NCI-H1930 (cell line): ENCODE measurements at places on chromosomes 16 and 17.
A peak's percentile ranks its signal among the peaks of the same experiment; 100 is the strongest.

GRCh38 chr16:24858219-24859041 is 12.7 kb downstream of the SLC5A11 start:
- no peak for DNase-seq

- no peak for DNase-seq
Measured at GRCh38 chr17:42111871-42112551, 503 bp downstream of the DHX58 start.

GRCh38 chr17:43998552-43998951 is 5.9 kb upstream of the NAGS start:
- no peak for DNase-seq

DNA sequence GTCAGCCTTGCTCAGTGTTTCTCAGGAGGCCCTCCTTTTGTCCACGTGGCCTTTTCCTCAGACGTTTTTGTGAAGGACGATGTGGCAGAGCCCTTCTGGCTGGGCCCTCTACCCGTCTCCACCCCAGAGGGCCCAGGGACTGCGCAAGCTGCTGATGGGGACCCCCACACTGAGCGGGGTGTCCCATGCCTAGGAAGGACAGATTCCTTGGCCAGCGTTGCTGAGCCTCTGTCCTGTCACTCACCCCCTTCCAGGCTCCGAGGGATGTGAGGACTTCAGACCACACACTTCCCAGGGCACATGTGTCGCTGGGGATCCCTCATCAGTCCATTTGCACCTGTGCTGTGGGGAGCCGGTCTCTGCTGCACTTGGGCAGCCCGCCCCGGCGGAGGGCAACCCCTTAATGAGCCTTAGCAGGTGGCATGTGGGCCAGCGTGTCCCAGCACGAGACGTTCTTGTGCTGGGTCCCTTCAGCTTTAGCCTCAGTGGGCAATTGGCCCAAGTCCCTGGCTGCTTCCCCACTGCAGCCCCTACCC is 48.3 kb downstream of the NT5M start:
- DNase-seq = no peak

DNA sequence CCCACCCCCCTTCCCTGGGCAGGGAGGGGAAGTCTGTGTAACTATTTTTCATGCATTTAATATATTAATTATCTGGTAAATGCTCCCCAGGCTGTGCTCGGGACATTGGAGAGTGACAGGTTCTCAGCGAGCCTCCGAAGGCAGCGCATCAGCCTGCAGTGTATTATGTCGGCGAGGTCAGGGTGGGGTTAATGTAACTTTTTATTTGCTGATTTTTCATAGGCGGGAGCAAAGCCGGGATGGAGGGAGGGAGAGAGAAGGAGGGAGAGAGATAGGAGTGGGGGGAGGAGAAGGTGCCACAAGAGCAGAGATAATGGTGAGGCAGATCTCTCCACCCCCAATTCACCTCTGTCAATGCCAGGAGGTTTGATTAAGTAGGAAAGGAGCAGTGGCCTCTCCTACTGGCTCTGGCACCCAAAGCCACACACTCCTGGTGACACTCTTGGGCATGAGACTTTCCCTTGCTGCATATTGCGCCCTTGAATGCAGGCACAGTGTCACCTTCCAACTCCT is 104.0 kb downstream of the MRM1 start:
- no peak for DNase-seq

DNA sequence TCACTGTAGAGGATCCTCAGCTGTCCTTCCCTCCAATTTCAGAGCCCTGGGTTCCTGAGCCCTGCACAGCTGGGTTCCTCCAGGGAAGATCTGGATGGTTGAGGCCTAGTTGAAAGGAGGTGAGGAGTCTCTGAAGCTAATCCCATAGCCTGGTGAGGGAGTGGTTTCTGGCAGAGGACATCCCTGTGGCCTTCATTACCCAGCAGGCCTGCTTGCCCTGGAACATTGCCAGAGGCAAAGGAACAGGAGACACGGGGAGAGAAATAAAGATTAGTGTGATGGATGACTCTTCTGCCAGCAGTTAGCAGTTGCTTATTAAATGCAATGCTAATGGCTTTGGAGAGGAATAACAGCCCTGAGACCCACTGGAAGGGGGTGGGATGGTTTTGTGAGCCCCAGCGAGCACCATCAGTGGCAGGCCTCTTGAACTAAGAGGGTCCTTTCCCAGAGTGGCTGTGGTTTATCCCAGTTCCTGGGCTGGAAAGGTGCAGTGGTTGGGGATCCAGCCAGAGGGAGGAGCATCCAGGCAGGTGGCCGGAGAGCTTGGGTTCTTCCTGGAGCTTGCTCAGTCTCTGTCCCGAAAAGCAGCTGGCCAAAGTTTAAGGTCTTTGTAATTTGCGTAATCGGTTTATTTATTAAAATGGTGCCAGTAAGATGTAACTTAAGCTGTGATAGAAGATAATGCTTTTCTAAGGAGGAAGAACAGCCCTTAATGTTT is 209.7 kb downstream of the CCDC182 start:
- no peak for DNase-seq

- DNase-seq = no peak
Measured at GRCh38 chr16:74607962-74608356, 1.0 kb upstream of the GLG1 start.

- no peak for DNase-seq
Measured at GRCh38 chr16:46899443-46900143, 15.4 kb downstream of the GPT2 start.

GRCh38 chr17:45248132-45248957 is 13.5 kb downstream of the SPATA32 start:
- no peak for DNase-seq

- DNase-seq = no peak
Measured at GRCh38 chr16:29114574-29114973, 129.7 kb downstream of the LAT start.

- no peak for DNase-seq
Measured at GRCh38 chr16:20621406-20621805, 45.2 kb upstream of the ACSM2B start.

GRCh38 chr16:54049591-54050458 is 236.8 kb downstream of the IRX3 start:
- no peak for DNase-seq

GRCh38 chr17:55649957-55650597 is 72.6 kb downstream of the TMEM100 start:
- DNase-seq = no peak

DNA sequence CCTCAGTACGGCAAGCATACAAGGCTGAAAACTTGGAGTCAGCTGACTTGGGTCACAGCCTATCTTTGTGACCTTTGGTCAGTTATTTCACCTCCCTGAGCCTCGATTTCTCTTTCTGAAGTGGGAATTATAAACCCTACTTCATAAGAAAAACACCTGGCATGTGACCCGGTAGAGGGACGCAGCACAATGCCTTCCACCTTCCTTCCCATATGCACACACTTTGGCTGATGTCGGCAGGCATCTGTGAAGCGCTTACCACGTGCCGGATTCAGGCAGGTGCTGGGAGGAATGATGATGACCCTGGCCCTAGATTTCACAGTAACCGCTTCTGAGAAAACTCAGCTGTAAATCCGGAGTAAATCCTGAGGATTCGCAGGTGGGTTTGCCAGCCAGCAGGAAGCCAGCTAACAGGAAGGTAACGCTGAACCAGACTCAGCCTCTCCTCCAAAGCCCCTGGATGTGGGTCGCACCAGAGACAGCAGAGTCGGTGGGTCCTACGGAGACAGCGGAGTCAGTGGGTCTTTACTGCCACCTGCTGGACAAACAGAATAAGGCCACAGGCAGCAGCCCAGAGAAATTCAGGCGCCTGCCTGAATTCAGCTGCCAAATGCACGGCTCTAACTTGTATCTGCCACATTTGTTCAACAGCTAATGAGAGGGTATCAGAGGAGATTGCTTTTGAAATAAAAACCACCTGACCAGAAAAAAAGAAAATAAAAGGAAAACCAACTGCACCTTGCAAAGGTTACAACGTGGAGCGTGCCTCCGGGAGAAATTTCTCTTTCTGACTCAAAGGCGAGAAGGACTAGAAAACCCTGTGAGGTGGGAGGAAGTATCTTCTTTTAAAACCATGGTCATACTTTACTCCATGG is 16.6 kb downstream of the COPRS start:
- peak; percentile 35 for DNase-seq

GRCh38 chr17:83073389-83074063 is 5.9 kb upstream of the METRNL start:
- no peak for DNase-seq

DNA sequence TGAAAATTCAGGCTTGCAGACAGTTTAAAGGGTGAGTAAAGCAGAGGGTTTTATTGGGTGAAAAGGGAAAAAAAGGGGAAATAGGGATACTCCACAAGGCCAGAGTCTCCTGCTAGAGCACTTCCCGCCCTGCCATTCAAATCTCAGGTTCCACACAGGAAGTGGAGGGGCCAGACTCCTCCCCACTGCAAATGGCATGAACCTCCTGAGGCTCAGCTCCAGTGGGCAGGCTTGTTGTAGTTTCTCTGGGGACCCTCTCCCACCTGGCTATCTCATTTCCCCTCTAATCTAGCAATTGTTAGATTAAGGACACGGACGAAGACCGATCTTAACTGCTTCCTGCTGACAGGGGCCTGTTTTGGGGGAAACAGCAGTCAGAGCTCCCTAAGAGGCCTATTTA is 43.4 kb downstream of the TAOK1 start:
- no peak for DNase-seq

DNA sequence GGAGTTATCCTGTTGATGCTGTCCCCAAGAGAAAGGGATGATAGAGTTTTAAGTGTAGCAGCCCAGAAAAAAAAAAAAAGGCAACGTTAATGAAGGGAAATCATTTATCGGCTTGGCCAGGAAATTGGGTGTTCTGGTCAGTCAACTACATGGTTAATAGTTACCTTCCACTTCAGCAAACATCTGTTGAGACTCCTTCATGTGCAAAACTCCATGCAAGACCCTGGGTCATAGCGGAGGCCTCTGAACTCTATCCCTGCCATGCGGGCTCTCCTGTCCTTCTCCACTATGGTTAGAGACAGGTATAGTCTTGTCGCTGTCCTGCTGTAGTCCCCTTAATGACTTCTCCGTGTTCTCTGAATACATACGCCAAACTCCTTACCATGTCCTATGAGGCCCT is 3.5 kb upstream of the LYRM9 start:
- no peak for DNase-seq

DNA sequence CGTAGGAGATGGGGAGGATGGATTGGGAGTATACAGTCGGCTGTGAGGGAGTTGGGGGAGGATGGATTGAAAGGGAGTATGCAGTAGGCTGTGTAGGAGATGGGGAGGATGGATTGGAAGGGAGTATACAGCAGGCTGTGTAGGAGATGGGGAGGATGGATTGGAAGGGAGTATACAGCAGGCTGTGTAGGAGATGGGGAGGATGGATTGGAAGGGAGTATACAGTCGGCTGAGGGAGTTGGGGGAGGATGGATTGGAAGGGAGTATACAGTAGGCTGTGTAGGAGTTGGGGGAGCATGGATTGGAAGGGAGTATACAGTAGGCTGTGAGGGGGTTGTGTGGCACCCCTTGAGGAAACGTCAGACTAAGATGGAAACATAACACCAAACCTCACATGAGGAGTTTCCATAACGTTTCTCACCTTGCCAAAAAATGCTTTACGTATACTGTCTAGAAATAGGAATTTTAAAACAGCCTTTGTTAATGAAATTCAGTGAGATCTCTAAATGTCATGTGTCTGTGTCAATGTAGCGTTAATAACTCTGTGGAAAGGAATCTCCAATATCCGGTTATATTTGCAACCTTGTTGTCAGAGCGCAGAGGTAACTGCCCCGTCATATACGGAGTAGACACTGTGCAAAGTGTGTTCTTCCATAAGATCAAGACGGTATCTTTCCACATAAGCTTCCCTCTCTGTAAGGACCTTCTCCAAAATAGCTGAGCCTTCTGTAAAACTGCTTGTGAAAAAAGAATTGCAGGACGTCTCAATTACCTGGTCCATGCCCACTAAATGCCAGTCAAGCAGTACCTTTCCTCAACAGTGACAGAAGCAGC is 6.3 kb upstream of the VPS53 start:
- no peak for DNase-seq

GRCh38 chr17:76840443-76840767 is 27.8 kb upstream of the MGAT5B start:
- no peak for DNase-seq

- no peak for DNase-seq
Measured at GRCh38 chr16:86062271-86062965, 163.5 kb downstream of the IRF8 start.

DNA sequence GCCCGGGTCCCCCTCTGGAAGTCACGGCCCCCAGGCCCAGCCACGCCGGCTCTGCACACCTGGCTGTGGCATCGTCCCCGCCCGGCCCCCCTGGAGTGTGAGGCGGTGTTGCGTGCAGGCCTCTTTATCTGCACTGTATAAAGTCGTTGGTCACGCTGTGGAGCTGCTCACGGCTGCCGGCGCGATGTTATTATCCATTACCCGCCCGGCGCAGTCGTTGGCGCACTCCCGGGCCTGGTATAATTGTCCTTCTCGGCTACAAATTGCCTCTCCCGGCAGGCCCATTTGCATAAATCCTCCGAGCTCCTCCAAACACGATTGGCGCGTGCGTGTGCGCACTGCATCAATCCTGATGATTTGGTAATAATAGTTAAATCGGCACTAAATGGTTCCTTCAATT is 57.8 kb downstream of the BAHCC1 start:
- DNase-seq = peak; percentile 55

GRCh38 chr16:27718201-27719105 is 168.5 kb downstream of the KATNIP start:
- DNase-seq = no peak

- no peak for DNase-seq
Measured at GRCh38 chr16:87305505-87306391, 11.4 kb downstream of the C16orf95 start.

DNA sequence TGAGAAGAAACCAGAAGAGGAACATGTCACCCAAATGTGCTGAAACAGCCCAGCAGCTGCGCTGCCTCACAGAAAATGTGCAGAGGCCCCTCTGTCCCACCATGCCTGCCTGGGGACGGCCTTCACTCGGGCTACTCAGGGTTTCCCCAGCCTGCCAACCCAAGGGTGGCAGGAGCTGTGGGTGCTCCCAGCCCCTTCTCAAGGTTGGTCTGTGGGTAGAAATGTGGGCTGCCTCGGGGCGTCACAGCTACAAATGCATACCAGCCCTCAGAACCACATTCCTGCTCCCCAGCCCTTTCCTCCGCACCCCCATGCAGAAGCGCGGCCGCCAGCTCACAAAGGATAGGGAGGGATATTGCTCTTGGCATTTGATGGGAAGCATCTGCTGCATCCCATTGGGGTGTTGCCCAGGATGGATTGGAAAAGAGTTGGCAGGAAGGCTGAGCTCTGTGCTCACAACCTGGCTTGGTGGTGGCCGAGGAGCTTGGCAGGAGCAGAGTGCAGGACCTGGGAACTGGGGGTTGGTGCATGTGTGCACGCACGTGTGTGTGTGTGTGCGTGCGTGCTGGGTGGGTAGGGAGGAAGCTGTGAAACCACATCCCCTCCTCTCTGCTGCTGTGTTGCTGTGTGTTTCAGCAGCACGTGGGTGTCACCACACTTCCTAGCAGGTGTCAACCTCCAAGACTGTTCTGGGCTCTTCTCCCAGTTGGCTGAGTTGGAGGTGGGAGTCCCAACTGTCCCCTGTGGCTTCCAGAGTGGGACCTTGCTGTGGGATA is 304.4 kb downstream of the SEC14L1 start:
- no peak for DNase-seq

DNA sequence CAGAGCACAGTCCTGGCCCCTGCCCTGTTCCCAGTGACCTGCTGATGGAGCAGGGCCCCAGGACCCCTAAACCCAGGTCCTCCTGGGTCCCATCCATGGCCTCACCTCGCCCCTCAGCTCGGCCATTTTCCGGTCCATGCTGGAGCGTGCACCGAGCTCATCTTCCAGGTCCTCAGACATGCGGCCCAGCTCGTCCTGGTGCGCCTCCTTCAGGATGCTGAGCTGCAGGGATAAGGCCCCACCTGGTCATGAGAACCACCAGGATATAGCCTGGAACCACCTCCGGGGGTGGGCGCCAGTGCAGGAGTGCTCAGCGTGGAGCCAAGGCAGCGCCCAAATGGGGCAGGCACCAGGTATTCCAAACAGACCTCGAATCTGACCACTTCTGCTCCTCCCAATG is 17.9 kb downstream of the CCDC102A start:
- no peak for DNase-seq
